ENCODE measurements at places on chromosomes 4 and X.

DNA sequence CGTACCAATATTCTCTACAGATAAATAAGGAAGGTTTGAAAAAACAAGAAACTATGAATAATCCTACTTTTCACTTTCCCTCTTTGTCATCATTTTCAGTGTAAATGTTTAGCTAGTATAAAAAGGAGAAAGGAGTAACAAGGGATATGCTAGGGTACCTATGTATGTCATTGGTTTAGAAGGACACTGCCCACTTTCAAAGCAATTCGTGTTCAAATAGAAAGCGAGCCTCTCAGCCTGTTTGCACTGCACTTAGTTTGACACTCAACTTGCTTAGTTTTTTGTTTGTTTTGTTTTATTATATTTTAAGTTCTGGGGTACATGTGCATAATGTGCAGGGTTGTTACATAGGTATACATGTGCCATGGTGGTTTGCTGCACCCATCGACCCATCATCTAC is 21.6 kb upstream of the RXFP1 start:
- DNase-seq = no peak

DNA sequence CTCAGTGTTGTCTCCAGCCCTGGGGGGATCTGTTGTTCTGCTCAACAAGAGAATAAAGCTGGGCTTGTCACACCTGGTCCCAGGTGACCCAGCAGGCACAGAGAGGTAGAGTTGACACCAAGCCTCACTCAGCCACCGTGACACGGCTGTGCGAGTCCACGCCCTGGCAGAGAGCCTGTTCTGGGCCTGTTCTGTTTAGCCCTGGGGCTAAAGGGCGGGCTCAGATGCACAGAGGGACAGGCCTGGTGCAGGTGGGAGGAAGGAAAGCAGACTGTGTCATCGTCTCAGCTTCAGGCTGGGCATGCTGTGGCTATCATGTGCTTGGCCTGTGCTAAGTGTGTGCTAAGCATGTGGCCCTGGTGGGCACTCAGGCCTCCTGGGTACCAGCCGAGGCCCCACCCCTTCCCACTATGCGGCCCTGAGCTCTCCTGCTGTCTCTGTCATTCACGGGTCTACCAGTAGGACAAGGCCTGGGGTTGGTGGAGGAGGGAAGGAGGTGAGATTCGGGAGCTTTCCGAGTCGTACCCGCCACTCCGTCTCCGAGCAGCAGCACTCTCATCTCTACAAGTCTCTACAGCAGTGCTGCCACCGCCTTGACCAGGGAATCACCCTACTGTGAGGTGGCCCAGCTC is 10.8 kb downstream of the WFS1 start:
- DNase-seq = no peak

DNA sequence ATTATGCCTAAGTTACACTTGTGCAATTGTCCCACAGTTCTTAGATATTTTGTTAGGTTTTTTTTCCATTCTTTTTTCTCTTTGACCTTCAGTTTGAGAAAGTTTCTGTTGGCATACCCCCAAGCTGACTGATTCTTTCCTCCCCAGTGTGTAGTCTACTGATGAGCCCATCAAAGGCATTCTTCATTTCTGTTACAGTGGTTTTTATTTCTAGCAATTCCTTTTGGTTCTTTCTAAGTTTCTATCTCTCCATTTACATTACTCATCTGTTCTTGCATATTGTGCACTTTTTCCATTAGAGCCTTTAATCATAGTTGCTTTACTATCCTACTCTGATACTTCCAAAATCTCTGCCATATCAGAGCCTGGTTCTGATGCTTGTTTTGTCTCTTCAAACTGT is 31.9 kb downstream of the CASP6 start:
- DNase-seq = no peak

DNA sequence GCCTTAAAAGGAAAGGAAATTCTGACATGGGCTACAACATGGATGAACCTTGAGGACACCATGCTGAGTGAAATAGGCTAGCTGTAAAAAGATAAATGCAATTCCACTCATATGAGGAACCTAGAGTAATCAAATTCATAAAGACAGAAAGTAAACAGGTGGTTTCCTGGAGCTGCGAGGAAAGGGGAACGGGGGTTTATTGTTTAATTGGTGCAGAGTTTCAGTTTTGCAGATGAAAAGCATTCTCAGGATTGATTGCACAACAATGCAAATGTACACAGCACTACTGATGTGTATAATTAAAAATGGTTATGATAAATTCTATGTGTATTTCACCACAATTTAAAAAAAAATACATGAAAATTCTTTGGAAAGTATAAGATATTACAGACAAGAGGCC is 24.0 kb downstream of the PLRG1 start:
- DNase-seq = no peak

GRCh38 chrX:141701072-141701471 is 2.5 kb upstream of the SPANXD start:
- no peak for DNase-seq

DNA sequence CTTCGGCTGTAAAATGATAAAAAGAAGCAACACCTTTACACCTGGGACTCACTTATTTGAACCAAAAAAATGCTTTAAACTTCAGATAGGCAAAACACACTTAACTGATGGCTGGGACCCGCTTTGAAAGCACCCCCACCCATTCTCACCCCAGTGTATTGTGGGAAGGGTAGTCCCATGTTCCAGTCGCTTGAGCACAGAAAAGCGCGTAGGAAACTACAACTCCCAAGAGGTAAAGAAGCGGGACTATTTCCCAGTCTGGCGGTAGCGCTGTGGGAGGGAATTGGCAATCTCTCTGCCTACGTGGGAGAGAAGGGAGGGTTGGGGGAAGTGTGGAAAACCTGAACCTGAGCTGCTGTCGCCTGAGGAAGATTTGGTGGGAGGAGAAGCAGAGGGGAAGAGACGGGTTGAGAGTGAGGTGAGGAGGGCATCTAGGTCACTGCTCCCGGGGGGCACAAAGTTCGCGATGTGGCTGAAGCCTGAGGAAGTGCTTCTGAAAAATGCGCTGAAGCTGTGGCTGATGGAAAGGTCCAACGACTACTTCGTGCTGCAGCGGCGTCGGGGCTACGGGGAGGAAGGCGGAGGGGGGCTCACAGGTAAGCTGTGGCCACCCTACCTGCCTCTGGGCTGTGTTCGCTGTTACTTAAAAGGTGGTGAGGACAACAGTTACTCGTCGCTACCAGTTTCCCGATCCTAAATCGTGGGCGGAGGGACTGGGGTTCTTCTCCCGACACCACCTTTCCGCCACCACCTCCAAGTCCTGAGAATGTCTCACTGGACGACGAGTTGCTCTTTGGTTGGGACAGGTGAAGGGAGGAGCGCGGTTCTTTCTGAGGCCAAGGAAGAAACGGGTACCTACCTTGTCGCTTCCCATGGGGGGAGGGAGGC is at the start of gene TBC1D8B:
Gene TBC1D8B (plus strand): TSS at position 286 of the 888 bp plus-strand sequence. CDS start 181 bp downstream, at position 467.
- peak; percentile 50 for DNase-seq

DNA sequence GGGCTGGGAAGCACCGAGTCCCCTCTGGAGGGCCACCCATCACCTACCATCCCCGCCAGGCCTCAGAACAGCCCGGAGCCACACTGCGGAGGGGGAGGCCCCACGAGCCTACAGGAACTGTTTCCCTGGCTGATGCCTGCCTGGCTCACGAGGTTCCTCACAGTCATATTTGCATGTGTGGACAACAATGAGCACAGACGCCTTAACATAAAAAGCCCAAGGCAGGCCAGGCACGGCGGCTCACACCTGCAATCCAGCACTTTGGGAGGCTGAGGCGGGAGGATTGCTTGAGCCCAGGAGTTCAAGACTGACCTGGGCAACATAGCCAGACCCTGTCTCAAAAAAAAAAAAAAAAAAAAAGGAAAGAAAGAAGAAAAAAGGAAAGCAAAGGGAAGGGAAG is 125.9 kb downstream of the FAM53A start:
- DNase-seq = no peak
